ENCODE measurements at places on chromosomes 3 and 15.

GRCh38 chr3:60399292-60399691 lies 852.0 kb downstream of the FHIT start:
- DNase-seq, result no peak

DNA sequence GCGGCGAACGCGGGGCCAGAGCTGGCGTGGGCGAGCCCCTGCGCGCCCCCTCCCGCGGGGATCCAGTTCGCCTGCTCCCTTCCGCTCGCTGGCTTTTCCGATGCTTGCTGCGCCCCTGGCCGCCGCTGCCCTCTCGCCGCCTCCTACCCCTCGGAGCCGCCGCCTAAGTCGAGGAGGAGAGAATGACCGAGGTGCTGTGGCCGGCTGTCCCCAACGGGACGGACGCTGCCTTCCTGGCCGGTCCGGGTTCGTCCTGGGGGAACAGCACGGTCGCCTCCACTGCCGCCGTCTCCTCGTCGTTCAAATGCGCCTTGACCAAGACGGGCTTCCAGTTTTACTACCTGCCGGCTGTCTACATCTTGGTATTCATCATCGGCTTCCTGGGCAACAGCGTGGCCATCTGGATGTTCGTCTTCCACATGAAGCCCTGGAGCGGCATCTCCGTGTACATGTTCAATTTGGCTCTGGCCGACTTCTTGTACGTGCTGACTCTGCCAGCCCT lies 721 bp downstream of the P2RY1 start:
- DNase-seq, result no peak

DNA sequence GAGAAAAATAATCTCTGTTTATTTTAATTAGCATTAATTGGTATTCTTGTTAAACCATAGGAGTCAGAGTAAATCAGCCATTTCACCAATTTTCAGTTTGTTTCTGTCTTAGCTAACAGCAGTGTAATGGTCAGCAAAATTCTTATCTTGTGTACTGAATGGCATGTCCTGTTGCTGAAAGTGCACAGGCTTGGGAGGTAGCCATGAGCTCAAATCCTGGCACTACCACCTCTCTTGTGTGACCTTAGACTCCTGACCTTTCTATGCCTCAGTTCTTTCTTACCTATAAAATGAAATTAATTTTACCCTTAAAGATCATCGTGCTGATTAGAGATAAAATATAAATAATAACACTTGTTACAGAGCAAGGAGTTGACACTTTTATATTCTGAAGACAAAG lies 35.8 kb downstream of the MLH1 start:
- DNase-seq, result no peak

- peak; percentile 67 for DNase-seq
These were observed 520 bp downstream of the SLC26A6 start for GRCh38 chr3:48634661-48635221.

- no peak for DNase-seq
These were observed 8.3 kb upstream of the PLCH1 start for GRCh38 chr3:155753038-155753639.

DNA sequence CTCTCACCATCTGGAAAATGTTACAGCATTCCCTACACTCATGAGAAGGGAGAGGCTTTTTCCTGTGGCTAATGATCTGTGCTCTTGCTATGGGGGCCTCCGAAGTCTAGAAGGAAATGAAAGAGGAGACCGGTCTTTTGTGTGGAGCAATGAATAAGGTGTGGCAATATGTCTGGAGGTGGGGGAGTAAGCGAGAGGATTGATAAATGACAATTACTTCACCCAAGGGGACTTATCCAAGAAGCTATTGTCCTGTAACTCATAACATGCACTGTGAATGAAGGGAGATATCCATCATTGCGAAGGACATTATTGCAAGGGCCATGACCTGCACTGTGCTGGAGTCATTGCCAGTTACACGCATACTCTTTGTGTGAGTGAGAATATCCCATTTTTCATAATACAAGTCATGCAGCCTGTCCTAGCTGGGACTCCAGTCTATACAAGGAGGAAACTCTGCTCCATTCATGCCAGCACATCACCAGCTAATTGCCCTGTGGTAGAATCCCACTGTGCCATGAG lies 37.7 kb upstream of the SYNPR start:
- no peak for DNase-seq

Measured in activated CD8-positive, alpha-beta memory T cell treated with anti-CD3 and anti-CD28 coated beads, Interleukin-2, amount 50 U/mL, for 4 hours (primary cell).